ENCODE measurements at places on chromosomes 12 and 14.

- no peak for DNase-seq
Observed at GRCh38 chr12:122141911-122142725, 31.9 kb downstream of the IL31 start.

DNA sequence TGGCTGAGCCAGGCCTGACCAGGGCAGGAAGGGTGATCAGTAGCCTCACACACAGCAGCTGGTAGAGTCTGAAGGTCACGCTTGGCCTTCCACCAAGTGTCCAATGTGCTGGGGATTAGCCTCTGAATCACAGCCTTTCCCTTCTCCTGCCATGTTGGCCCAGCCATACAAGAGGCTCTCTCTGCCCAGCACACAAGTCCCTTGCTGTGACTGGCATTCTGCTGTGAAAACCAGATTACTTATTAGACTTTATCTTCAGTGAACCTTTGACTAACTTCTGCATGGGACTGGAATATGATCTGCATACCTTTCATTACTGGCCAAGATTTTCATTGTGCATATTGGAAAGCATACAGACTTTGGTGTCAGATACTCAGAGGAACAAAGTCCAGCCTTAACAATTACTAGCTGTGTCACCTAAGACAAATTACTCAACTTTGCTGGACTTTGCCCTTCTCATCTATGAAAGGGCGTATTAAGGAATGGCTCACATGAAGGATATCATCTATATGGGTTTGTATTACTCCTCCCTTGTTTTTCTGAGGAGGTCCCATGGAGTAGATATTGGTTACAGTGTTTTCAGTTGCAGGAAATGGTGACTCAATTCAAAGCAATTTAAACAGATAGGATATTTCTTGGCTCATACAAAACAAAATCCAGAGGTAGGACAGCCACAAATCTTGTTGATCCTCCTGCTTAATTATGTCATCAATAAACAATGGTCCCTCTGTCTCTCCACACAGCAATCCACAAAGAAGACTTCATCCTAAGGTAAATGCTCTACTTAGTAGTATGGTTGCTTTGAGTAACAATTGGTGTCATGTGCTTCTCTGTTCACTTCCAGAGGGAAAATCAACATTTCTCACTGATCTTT is 99.6 kb downstream of the DYRK2 start:
- DNase-seq = no peak

DNA sequence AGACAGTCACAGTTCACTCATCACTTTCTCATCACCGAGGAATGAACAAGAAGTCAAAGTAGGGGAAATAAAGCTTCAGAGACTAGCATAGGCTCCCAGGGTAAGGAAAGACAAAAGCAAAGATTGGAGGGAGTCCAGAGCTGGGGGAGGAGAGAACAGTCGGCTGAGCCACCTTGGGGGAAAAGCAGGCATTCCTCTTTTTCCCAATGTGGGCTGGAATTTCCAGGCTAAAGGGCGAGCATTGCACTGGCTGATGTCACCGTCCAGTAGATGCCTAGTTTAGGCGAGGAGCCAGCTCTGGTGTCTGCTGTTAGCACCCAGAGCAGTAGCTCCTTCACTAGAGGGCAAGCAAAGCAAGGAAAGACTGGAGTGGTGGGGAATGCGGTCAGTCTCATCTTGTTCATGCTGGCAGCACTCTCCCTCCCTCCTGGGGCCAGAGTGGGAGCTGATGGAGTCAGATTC is 8.5 kb upstream of the KRT75 start:
- no peak for DNase-seq

DNA sequence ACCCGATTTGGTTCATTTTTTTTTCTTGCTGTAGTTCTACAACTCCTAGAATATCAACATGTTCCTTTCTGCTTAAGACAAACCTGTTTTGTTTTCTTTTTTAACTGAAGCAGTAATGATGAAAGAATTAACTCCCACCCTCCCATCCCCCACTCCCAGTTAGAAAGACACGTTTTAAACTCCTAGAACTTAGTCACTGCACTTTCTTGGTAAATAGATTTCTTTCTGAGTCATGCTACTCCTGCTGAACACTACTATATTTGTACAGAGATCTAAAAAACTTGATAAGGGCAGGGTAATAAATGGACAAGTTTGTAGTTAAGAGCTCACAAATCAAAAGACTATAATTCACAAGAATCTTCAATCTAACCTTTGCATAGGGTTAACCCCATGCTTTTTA is 118.9 kb upstream of the PTPRB start:
- DNase-seq = no peak

DNA sequence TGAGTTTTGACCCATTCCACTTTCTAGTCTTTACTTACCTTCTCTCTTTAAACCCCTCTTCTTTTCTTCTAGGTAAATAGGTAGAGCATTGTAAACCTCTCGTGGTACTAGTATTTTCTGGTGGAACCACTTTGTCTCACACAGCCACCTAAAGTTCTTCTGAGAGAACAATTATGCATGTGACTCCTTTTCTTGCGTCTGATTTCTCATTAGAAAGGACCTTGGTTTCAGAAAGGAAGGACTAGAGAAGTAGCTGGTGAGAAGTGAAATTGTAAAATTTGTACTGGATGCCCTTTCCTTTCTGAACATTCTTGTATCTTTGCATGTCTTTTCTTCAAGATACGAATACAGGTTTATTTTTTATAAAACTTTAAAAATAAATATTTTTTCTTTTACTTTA is 99.0 kb downstream of the NUBPL start:
- DNase-seq = no peak

- DNase-seq = no peak
Observed at GRCh38 chr12:90075685-90076084, 367.0 kb upstream of the ATP2B1 start.

- DNase-seq = peak; percentile 55
Observed at GRCh38 chr12:116456330-116457082, 102.7 kb upstream of the MAP1LC3B2 start.

DNA sequence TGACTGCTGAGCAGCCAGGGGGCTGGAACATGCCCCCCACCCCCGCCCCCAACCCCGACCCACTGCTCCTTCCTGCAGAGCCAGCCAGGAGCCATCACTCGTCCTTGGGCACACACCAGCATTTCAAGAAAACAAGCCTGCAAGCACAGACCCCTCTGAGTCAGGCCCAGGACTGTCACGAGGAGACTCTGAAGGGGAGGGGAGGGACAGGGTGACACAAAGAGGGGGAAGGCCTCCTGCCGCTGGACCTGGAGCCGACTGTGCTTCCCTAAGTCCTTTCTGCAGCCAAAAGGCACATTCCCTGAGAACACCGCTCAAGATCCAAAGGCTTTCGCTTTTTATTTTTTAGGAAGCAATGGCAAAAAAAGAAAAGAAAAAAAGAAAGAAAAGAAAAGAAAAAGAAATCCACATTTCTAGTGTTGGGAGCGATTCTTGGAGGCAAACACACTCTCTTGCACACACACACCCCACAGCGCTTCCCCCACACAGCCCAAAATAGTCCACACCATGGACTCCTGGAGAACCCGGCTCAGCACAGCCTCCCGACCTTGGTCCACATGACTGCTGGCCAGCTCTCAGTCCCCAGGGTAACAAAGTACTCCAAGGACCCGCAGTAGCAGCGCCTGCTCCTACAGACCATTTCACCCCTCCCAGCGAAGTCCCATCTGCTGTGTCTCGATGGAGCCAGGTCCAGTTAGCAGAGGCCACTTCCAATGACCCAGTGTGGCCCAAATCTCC is 101.7 kb downstream of the DPF3 start:
- no peak for DNase-seq

DNA sequence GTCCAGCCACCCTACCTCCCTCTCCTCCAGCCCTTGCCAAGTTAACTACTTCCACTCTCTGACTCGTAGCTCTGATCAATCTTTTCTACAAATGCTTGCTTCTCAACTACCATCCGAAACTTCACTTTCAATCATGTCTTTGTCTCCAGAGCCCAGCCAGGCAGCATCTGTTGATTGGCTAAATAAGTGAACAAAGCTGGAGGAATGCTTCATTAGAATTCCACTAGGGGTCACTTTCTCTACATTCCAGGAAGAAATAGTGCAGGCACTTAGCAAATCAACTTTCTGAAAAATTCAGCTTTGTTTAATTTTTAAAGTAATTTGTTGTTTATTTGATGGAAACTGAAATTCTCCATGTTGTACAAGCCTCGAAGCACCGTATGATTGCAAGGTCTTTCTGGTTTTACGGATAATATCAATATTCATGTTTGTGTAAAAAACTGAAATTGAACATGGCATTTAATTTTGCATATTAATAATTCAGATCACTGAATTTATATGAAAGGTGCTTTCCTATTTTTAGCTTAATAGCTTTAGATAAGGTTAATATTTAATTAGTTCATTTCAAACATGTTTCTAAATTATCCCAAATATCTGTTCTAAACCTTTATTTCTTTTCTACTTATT is 32.4 kb upstream of the HELB start:
- DNase-seq = no peak

DNA sequence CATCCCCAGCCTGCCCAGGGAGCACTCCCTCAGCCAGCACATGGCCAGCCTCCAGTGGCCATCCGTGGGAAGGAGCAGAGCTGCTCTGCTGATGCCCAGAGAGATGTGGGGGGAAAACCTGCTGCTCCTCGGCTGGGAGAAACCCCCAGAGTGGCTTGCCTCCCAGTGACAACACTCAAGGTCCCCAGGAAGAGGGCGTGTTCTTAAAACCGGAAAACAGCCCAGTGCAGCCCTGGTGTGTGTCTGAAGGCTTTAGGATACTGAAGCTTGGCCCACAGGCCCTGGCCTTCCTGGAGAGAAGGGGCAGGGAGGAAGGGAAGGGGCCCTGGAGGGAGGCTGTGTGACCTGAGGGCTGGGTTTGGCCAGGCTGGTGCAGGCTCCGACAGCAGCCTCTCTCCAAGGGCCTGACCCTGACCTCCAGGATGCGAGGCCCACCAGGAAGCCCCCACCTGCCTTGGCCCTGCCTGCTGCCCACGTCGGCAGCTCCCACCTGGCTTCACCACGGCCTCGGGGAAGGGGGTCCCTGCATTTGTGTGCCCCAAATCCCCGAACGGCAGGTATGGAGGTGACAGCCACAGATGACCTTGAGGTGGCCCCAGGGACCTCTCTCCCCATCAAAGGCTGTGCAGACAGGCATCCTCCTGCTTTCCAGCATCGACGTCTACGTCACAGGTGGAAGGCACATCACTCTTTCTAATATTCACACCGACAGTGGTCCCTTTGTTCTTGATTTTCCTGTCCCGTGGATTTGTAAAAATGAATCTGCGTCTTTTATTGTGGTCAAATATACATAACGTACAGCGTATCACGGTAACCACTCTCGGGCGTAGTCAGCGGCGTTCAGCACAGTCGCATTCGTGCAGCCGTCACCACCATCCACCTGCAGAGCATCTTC is 190.0 kb upstream of the C14orf180 start:
- no peak for DNase-seq

- DNase-seq = no peak
Observed at GRCh38 chr12:100987552-100988521, 193.3 kb downstream of the ANO4 start.

- DNase-seq = no peak
Observed at GRCh38 chr12:16763901-16764300, 157.9 kb upstream of the LMO3 start.

DNA sequence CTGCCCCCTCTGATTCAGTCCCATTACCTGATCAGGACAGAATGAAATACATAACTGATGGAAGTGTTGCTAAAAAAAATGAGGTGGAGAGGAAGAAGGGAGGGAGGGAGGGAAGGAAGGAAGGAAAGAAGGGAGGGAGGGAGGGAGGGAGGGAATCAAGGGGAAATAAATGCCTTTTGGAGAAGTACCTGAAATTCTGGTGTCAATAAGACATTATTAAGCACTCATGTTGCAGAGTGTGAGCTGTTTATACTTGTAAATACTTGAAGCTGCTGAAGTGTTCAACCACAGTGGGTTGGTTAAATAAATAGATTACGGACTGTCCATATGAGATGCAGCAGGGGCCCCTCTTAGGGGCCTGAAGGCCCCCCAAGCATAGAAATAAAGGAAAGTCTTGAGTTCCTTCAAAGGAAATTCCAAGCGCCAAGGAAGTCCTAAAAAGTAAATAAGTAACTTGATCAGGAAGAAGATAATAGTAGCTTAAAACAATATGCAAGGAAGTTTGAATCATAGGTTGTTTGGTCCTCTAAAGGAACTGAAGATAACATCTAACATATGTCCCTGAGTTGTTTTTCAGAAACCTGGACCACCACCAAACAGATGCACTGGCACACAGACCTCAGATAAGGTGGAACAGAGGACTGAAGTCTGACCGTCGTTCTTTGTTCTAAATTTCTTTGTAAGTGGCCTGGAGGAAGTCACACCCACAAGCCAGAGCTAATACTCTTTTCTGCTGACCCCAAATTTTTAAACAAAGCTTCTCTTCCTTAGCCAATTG is 110.8 kb downstream of the SEC23A start:
- no peak for DNase-seq

- DNase-seq = no peak
Observed at GRCh38 chr12:92226071-92226661, 80.5 kb upstream of the BTG1 start.

- no peak for DNase-seq
Observed at GRCh38 chr12:4177262-4177661, 96.3 kb upstream of the CCND2 start.

DNA sequence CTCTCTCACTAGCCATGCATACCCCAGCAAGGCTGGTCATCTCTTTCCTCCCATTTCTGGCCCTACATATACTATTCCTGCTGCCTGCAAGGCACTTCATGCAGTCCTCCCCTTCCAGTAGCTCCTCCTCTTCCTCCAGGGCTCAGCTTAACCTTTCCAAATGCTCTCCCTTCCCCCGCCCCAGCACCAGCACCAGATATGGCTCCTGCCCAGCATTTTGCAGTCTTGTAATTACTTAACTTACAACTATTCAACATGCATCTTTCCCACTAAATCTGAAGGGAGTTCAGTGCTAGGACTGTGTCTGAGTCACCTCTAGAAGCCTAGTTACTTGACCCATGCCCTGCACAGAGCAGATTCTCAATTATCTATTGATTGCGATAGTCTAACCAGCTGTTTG is 1.8 kb upstream of the FBXO21 start:
- DNase-seq = no peak

DNA sequence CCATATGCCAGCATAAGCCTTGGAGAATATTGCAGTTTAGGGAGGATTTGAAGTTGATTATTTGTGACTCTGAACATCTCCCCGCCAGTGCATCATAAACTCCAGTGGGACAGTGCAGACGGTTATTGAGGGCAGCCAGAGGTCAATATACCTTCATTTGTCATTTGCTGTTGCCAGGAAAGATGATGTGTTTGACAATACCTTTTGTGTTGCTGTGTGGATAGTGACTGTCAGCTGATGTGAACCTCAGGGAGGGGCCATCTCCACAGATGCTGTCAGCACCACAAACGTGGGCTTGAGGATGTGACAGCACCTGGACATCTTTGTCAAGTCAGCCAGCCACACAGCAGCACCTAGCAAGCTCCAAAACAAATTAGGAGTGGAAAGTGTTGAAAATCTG is 11.5 kb downstream of the CCDC198 start:
- no peak for DNase-seq
